Fibroblast of lung (primary cell): ENCODE measurements at places on chromosomes 3 and 15. TPM values are rescaled to one million over a fixed set of nuclear protein-coding genes. Genes with fewer than 3 reads are reported as not detected.

GRCh38 chr15:90165157-90165556 is 36.0 kb upstream of the SEMA4B start:
- no peak for DNase-seq

DNA sequence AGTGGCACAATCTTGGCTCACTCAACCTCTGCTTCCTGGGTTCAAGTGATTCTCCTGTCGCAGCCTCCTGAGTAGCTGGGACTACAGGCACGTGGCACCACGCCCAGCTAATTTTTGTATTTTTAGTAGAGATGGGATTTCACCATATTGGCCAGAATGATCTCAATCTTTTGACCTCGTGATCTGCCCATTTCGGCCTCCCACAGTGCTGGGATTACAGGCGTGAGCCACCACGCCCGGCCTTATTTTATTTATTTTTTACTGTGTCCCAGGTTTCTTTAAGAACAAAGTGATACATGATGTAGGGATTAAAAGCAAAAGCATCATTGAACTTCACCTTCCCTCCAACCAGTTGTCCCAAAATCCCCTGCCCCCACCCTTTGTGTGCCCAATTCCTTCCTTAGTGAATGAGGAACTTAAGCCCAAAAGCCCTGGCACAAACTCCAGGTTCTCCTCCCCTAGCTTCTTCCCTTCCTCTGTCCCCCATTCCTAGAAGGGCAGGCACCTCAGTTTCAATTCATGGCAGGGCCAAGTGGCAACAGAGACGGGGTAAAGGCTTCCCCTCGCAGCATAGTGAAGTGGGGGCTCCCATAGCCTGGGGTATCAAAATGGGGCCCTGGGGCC is 23.7 kb upstream of the RPN1 start:
- no peak for DNase-seq

DNA sequence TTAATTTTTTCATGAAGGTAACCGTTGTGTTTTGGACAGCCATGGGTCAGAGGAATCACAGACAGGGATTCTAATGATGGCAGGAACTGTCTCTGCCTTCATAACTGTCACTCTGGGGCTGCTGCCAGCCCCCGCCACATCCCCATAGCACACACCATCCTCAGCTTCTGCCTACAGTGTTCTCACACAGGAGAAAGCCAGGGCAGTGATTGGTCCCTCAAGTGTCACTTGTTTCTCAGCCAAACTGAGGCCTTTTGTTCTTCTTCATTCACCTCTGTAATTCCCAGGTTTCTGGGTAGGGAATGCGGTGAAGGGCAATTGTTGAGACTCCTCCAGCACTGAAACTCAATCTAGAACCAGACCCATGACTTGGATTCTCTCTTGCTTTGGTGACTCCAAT is 65.4 kb upstream of the C3orf80 start:
- DNase-seq: no peak

DNA sequence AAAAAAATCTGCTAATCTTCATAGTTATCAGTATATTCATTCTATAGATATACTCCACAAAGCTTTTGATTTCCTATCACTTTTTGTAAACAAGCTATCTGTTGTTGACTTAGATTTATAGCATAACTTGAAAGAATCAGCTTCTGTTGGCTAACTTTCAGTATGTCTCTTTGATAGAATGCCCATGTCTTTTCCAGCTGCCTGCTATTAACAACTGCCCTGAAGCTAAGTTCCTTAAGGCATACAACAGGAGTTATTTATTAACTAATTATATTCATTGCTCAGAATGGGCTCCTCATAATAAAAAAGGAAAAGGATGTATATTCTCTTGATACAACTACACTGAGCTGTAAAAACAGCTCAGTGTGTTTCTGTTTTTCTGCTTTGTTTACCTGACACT is 293.9 kb downstream of the TUSC7 start:
- DNase-seq: no peak

SPINT1 gene
- total RNA-seq: under 0.01 TPM in 2 replicates
